ENCODE measurements at places on chromosomes 3 and 15.

- DNase-seq: no peak
Measured at GRCh38 chr3:134351427-134351826, 22.8 kb downstream of the AMOTL2 start.

DNA sequence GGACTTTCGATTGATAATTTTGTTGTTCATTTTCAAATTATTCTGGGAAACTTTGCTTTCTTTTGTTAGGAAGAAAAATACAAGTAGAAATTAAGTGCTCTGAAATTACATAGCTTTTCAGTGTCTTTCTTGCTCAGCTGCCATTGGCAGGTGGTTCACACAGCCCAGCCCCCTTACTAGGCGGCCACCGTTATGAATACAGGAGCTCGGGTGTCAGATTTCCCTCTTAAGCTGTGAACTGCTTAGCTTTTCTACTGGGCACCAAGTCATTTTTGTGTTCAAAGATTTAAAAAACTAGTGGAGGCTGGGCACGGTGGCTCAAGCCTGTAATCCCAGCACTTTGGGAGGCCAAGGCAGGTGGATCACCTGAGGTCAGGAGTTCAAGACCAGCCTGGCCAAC, 55.2 kb downstream of the HMG20A start:
- DNase-seq: no peak

- DNase-seq: no peak
Measured at GRCh38 chr3:127821394-127821793, 921 bp downstream of the MGLL start.

- DNase-seq: no peak
Measured at GRCh38 chr3:49902511-49903345, 945 bp downstream of the MST1R start.

DNA sequence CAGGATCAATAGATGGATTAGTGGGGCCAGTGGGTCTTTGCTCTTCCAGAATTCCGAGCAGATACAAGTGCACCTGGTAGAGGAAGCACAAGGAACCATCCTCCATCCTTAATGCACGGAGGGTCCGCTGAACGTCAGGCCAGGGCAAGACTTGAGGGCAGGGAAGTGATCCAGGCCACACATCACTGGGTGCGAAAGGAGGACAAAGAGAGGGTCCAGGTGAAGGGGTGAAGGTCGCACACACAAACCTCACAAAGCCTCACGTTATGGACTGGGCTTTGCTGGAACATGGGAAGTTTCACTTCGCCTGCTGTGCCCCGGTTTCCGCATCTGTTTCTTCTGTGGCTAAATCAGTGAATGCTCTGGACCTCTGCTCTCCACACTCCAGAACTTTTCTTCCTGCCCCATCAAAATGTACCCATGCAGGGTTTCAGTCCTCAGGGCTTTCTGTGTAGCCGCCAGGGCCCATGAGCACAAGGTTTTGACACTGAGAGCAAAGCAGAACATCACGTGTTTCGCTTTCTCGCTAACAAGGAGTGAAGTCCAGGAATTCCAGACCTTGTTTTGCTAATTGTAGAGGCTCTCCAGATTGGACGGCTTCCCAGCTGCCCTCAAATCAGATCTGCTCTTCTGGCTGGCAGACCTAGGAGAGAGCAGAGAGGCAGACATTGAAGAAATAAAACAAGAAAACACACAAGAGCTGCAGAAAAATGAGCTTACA, 56.3 kb downstream of the KLF15 start:
- DNase-seq: no peak

- DNase-seq: no peak
Measured at GRCh38 chr3:129233538-129233937, 15.9 kb upstream of the COPG1 start.

DNA sequence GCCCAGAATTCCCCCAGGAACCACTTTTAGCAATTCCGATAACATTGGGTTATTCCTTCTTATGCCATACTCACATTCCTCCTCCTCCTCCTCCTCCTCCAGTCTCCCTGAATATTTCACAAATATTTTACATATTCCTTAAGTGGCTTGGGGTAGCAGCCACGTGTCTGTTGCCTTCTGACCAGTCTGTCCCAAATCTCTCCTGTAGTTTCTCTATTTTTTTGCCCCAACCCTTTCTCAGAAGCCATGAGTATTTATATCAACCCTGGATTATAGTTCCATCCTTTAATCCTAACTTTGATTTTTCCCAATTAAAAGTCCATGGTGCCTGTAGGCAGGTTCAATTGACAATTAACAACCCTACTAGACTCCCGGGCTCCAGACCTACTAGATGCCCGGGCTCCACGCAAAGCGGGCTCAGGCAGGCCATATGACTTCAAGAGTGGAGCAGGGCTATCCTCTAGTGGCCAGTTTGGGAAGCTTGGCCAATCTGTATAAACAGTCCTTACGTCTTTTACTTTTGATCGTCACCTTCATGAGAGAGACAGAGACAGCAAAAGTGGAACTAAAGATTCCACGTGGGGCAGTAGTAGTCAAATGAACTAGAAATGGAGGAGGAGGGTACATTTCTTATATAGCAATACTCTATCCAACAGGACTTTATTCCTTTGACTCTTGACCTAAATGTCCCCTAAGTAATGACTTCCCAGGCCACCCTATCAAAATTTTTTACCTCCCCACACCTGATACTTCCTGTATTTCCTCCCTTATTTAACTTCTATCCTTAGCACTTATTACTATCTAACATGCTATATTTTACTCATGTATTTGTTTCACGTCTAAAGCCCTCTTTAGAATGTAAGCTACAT, 69.7 kb downstream of the USF3 start:
- DNase-seq: no peak

DNA sequence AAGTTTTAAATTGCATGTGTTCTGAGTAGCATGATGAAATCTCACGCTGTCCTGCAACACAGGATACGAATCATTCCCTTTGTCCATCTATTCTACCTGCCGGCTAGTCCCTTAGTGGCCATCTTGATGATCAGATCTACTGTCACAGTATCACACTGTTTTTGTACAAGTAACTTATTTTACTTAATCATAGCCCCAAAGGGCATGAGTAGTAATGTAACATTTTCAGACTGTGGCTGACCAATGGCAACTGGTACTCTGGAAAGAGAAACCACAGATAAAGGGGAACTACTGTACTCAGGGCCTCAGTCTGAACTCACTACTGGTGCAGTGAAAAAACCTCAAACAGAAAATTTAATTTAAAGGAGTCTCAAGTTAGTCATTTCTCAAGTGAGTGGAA, 127.3 kb upstream of the MRPL3 start:
- no peak for DNase-seq

- DNase-seq: no peak
Measured at GRCh38 chr3:79012946-79013362, 754.8 kb downstream of the ROBO1 start.

DNA sequence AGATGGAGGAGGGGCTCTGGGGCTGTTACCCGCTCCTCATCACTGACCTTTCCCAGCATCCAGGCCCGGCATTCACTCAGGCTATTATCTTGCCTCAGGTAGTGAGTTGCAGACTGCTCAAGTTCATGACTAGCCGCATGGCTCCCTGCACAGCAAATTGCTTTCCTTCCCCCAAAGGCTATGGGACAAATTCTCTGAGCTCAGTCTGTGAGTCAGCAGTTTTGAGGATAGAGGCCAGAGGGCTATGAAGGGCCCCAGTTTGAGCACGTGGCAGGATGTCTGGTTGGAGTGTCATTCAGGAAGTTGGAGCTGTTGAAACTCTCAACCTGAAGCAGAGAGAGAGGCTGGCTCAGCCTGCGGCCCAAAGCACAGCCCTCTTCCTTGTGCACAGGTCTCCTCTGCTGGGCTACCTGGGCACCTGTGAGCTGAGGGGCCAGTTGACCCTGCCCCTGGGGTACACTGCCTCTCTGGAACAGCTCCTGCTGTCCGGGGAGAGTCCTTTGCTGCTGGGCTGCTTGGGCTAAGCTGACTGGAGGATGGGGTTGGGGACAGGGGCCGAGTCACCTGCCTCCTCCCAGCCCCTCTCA, 7.9 kb downstream of the FAH start:
- peak; percentile 41 for DNase-seq

DNA sequence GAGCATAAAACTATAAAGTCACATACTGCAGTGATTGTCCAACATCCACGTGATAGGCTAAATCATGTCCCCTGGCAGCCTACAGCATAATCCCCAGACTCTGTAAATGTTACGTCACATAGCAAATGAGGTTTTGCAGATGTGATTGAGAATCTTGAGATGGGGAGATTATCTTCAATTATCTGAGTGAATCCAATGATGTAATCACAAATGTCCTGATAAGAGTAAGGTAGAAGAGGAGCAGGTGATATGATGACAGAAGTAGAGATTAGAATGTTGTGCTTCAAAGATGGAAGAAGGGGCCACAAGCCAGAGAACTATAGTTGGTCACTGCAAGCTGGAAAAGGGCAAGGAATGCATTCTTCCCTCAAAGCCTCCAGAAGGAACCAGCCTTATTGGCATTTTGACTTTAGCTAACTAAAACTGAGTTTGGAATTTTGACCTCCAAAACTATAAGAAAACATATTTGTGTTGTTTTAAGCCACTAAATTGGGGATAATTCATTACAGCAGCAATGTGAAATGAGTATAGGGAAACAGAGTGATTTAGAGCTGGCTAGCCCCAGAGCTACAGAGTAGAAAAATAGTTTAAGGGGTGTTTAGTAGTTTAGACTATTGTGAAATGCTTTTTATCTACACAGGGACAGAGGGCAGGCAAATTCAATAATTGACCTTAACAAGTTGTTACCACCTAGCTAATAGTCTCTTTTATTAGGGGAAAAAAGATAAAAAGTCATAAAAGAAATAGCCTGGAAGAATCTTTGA, 15.2 kb downstream of the SLC2A2 start:
- DNase-seq: no peak

DNA sequence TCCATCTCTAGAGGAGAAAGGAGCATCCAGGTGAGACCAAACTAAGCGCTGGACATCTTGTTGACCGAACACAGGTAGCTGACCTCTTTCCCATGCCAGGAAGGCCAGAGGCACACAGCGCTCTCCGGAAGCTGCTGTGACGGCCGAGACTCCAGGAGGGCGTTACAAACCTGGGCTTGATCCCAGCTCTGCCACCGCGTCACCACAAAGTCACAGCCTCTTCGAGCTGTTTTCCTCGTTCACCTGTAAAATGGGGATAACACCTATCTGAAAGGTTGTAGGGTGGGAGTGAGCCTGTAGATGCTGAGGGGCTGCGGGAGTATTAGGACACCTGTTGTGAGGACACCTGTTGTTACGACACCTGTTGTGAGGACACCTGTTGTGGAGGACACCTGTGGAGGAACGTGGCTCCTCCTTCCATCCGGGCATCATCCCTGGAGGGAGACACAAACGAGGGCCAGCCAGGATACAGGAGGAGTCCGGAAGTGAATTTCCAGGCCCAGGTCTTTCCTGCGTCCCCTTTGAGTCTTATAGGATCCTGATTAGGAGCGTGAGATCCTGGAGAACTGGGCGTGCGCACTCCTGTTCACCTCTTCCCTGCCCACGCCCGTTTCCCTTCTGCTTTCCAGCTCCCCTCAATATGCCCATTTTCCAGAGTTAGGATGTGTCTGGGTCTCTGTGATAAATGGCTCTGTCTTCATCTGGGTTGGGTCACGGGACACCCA, 2.3 kb upstream of the MUC4 start:
- DNase-seq: no peak

DNA sequence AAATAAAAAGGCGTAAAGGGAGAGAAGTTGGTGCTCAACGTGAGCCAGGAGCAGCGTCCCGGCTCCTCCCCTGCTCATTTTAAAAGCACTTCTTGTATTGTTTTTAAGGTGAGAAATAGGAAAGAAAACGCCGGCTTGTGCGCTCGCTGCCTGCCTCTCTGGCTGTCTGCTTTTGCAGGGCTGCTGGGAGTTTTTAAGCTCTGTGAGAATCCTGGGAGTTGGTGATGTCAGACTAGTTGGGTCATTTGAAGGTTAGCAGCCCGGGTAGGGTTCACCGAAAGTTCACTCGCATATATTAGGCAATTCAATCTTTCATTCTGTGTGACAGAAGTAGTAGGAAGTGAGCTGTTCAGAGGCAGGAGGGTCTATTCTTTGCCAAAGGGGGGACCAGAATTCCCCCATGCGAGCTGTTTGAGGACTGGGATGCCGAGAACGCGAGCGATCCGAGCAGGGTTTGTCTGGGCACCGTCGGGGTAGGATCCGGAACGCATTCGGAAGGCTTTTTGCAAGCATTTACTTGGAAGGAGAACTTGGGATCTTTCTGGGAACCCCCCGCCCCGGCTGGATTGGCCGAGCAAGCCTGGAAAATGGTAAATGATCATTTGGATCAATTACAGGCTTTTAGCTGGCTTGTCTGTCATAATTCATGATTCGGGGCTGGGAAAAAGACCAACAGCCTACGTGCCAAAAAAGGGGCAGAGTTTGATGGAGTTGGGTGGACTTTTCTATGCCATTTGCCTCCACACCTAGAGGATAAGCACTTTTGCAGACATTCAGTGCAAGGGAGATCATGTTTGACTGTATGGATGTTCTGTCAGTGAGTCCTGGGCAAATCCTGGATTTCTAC, at the start of gene RARB:
RARB (plus strand) TSS at position 322 of the 847 bp plus-strand sequence; CDS start at position 791, 469 bp downstream.
- DNase-seq: no peak

DNA sequence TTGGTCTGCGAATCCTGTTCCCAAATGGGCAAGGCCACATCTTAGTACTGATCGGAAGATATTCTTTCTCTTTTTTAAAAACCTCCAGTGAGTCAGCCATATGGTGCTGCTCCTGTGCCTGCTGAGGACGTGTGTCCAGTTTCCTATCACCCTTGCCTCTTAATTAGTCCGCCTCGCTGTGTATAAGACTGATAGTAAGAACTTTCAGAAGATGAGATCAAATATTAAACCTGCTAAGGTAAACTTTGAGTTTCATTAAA, 612 bp downstream of the UBA5 start:
- DNase-seq: no peak

DNA sequence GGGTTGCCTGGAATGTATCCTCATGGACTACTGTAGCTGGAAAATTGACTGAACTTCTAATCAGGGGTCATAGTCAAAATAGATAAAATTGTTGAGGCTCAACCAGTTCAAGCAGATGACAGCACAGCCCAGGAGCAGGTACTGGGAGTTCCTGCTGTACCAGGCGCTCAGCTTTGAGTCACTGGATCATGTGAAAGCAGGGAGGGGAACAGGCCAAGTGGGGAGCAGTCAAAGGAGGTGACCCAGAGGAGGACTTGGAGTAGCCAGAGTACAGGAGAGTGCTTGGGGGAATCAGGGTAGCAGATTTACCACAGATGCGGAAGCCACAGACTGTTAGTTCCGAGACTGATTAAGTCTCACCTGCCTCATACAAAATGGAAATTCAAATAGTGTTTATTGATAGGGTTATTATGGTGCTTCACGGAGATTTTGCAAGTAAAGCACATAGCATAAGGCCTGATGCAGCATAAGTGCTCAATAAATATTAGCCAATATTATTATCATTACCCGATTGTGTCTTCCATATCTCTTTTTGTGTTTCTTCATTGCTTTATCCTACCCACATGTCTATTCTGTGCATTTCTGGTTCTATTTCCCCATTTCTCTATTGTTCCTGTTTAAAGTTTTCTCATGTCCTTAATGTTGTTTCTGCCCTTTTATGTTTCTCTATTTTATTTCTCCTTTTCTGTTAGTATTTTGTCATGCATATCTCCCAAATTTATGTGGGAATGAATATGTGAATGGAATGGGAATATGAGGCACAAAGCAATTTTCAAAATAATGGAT, 369.2 kb upstream of the MCTP2 start:
- no peak for DNase-seq

- no peak for DNase-seq
Measured at GRCh38 chr15:35616498-35617271, 70.7 kb upstream of the DPH6 start.

GRCh38 chr3:120766576-120766975, 24.0 kb downstream of the GTF2E1 start:
- no peak for DNase-seq

All from T-cell (primary cell).